ENCODE measurements at places on chromosomes 4 and X.

- peak; percentile 24 for DNase-seq
Measured at GRCh38 chr4:73450398-73451004, 14.5 kb downstream of the AFP start.

DNA sequence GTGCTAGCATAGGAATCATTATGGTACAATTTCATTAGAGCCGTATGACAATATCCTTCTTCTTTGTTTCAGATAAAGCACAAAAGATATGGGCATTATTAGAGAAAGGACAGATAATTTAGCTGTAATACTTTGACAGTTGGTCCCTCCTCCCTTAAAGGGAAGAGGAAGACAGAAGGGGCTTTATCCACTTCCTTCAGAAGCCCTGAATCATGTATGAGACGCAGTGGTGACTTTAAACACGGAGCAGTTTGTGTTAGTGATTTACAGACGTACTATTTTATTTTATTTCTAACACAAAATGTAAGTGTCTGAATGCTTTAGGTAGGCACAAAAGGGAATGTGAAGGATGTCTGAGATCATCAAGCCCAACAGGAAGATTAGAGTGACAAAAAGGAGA, 467.7 kb downstream of the IL15 start:
- no peak for DNase-seq

DNA sequence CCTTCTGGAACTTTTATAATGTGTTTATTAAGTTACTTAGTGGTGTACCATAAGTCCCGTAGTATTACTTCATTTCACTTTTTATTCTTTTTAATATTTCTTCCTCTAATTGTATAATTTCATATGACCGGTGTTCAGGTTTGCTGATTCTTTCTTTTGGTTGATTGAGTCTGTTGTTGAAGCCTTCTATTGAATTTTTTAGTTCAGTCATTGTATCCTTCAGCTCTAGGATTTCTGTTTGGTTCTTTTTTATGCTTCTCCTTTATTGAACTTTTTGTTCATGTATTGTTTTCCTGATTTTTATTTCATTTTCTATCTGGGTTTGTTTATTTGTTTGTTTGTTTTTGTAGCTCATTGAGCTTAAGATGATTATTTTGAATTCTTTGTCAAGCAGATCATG, 8.8 kb downstream of the CEP44 start:
- DNase-seq: no peak

DNA sequence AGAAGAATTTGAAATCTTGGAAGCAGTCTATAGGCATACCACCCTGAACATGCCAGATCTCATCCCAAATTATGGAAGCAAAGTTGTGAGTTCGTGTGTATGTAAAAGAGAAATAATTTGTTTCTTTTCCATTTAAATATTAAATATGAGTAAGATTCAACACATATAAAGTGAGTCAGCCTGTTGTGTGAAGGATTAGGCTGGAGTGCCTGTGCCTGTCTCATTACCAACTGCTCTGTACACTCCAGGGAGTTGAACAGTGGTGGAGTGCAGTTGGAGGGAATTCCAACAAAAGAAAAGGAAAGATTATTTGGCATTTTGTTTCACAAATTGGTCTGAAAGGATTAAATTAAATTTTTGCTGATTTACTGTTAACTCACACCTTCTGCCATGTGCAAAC, 435.6 kb downstream of the FAT4 start:
- peak; percentile 3 for DNase-seq

DNA sequence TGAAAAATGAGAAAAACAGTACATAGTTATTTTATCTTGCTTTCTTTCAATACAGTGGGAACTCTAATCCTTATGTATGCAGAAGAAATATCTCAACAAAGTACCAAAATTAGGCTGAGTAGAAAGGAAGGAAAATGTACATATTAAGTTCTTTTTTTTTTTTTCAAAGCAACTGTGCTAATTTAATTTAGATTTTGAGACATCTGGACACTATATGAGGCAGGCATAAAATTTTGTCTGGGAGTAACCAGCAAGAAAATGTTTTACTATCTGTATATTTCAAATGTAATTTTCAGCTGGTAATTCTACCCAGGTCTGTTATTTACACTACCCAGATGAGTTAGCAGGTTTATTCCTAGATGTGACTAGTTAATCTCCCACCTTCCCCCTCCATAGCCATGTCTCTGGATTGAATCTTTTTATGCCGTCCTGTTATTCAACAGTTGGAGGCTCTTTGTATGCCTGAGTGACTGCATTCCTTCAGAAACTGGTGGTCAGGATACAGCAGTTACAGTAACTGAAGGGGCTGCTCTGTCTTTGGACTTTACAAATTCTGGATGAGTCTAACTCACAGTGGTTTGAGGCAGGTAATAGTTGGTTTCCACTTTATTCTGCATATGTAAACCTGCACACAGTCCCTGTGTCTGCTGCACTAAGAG, 633.6 kb downstream of the PCDH18 start:
- DNase-seq: no peak

DNA sequence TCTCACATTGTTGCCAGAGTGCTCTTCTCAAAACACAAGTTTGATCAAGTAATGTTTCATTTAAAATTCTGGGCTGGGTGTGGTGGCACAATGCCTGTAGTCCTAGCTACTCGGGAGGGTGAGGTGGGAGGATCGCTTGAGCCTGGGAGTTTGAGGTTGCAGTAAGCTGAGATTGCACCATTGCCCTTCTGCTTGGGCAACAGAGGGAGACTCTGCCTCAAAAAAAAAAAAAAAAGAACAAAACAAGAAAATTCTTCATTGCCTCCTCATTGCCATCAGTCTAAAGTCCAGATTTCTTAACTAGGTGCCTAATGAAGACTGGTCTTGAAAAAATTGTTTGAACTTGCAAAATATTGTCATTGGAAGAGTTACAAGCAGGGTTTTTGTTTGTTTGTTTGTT, 120.1 kb downstream of the MFAP3L start:
- no peak for DNase-seq

DNA sequence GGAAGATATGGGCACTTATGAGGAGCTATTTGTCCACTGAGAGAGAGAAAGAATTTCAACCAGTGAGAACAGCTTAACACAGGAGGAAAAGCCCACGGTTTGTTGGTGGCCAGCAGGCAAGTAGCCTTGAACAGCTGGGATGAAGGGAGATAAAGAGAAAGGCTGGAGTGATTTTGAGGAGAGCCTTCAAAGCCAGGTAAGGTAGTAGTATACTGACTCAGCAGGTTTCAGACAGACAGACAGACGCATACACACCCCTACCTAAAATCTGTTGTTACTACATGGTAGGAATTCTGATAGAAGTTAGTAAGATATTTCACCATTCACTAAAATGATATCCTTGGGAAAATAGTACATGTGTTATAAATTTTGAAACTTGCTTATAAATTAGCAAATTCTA, 60.5 kb downstream of the SEC24D start:
- DNase-seq: no peak

DNA sequence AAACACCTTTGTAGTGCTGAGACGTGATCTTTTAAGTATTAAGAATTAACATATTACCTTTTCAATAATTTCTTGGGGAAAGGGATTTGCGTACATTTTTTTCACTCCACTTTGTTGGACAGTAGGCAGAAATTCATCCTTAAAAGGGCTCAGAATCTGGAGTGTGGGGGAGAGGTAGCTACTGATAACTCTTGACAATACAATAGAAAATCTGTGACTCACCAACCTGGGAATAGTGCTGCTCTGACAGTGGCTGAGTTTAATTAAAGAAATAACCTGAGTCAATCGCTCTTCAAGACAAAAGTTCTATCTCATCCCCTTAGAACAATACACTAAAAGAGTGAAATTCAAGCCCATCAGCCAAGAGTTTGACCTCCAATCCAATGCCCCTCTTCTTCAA, 60.2 kb downstream of the SLC9A7 start:
- DNase-seq: no peak

- no peak for DNase-seq
Measured at GRCh38 chrX:50117476-50117875, 83.3 kb downstream of the AKAP4 start.

DNA sequence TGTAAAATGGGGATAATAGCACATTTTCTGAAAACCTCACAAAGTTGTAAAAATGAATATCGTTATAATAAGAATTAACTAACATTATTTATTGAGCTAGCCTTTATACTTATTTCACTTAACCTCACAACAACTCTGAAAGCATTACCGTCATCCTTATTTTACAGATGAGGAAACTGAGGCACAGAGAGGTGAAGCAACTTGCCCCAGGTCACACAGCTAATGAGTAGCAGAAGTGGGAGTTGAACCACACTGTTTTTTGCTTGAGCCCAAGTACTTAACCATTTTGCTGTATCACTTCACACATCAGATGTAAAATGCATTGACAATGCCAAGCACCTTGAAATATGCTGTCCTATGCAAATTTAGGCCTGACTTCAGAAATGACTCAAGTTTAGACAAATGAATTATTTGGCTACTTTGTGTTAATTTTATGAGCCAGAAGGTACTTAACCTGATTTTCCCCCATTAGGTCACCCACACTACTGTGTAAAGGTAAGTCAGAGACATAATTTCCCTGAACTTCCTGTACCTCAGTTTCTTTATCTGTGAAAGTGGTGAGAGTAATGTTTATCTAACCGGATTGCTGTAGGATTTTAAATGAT, 23.1 kb downstream of the CD40LG start:
- DNase-seq: no peak

- no peak for DNase-seq
Measured at GRCh38 chrX:136130931-136131833, 16.2 kb upstream of the FHL1 start.

DNA sequence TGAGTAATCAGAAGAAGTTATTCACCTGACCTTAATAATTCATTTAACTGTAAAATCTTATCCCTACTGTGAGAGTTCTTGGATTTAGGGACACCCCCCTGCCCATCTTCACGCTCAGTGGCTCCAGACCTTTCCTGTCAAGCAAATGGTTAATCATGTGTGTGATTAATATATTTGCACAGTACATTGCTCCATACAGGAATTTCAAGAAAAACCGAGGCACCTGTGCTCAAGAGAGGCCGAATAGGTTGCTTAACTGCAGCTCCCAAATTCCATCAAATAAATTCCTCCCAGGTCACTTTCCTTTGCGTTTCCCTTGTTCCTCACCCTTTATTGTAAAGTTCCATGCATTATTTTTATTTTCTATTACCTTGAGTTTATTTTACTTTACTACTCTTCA, 119.5 kb downstream of the STOX2 start:
- DNase-seq: no peak

DNA sequence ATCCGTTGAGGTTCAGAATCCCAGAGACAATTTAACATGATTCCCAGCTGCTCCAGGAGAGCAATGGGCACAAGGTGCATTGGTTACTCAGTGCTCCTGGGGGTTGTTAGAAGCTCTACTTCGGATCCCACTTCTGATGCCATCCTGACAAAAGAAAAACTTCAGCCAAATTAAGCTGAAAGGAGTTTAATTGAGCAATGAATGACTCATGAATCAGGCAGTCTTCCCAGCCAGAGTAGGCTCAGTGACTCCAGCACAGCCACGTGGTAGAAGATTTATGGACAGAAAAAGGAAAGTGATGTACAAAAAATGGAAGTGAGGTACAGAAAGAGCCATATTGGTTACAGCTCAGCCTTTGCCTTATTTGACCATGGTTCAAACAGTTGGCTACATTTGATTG, 95.7 kb downstream of the PWWP3B start:
- DNase-seq: no peak

DNA sequence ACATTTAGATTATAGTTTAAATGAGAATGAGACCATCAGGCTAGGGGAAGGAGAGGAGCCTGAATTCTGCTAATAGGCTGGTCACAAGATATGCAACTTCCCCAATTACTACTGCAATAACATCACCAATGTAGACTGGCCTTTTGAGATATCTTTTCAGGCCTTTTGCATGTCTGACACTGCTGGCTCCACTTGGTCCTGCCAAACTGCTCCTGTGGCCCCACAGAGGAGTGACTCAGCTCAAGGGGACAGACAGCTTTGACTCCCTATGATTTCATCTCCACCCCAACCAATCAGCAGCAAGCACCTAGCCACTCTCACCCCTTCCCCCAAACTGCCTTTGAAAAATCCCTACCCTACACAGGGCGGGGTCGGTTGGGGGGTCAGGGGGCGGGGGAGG, 22.8 kb downstream of the GPRIN3 start:
- DNase-seq: no peak

GRCh38 chrX:23821847-23822246, 38.9 kb downstream of the SAT1 start:
- DNase-seq: no peak

DNA sequence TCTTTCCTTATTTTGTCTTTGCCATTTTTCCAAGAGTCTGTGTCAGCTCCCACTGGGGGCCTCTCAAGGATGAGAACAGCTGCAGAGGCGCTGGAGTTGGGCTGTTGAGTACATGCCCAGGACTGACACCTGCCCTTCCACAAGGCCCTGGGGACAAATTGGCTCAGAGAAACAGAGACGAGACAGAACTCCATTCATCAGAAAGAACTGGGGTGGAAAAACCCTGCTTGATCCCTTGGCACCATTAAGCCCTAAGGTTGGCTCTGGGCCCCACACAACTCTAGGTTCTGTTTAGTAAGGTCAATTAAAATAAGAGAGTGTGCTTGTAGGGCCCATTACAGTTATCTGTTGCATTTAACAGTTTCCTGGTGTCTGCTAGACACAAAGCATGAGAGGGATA, 63.6 kb downstream of the DCX start:
- peak; percentile 72 for DNase-seq

GRCh38 chrX:109372716-109373115, 109.2 kb downstream of the GUCY2F start:
- DNase-seq: no peak

DNA sequence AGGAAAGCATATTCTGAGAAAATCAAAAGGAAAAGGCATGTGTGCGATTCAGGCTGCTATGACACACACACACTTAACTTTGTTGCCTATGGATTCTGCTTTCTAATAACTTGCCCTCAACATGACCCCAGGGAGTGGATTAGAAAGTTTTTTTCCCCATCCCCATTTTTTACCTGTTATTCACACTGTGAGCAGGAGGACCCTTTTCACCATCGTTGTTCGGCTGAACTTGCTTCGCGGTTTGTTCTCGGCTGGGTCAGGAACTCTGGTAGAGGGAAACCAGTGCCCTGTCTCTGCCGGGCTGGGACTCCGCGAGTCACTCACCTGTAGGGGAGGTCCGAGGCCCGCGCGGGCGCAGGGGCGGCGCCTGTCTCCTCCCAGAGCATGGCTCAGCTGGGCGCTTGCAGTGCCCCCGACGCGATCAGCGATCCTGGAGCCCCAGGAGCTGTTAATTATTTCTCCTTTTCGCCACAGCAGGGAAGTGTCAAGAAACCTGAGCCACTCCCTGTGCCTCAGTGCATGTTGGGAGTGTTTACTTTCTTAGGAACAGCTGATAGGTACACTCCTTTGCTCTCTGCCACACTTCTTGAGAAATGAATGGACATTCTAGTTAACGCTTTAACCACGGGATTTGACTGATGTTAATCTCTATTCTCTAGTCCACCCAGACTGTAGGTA, at the start of gene RASSF6:
RASSF6 (minus strand) TSS at position 322 of the 678 bp plus-strand sequence. CDS start 8,641 bp downstream, outside the sequence.
- peak; percentile 50 for DNase-seq

DNA sequence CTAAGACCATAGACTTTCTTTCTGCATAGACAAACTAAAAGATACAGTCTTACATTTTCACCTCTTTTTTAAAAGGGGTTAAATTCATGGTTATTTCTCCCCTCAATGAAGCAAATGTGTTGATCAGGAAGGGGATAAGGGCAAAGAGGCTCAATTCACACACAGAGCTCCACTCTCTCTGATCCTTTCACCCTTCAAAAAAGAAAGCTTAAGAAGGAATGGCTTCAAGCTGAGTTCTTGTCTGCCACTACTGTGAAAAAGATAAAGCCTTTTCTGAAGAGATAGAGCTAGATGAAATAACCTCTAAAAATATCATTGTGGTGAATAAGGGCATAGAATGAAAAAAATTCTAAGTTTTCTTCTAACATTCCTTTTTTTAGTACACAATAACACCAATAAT, 28.3 kb downstream of the SEPSECS start:
- DNase-seq: no peak
